ENCODE measurements at places on chromosomes 6 and 20. TPM values are rescaled to one million over a fixed set of nuclear protein-coding genes. Genes with fewer than 3 reads are reported as not detected.

The CDH4 gene
- polyA plus RNA-seq = not detected

DNA sequence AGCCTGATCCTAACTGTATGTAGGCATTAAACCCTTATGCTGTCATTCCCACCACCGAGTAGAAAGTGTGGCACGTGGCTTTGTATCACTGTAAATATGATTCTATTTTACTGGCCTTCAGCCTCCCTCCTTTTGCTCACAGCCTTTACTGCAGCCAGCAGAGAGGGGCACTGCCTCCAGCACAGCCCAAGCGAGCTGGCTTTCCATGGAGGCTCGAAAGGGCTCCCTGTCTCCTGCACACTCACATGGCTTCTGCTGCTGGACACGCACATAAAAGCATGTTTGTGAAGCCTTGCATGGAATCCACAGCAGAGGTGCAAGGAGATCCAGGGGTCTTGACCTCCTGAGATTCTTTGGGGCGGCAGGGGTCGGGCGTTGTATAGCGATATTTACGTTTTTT lies 51.3 kb downstream of the RNASET2 start:
- H3K27ac ChIP-seq = no peak overlapping the region
- H3K4me1 ChIP-seq = no peaks in the 10 kb centered on the region
- no peaks in the 10 kb centered on the region for H3K36me3 ChIP-seq
- no peak for DNase-seq
- no peak overlapping the region for H3K4me3 ChIP-seq
- H3K27me3 ChIP-seq = no peaks in the 10 kb centered on the region

- no peaks in the 10 kb centered on the region for H3K36me3 ChIP-seq
- DNase-seq = no peak
- H3K27ac ChIP-seq = no peak overlapping the region
- no peak overlapping the region for H3K4me3 ChIP-seq
- H3K4me1 ChIP-seq = no peaks in the 10 kb centered on the region
- H3K27me3 ChIP-seq = no peaks in the 10 kb centered on the region
Observed at GRCh38 chr6:1470040-1470439, 80.7 kb downstream of the FOXF2 start.

The ZSCAN23 gene
- polyA plus RNA-seq = 0.82 TPM

The TXLNB gene
- 0.63 TPM for polyA plus RNA-seq

The ZNF133 gene
- 12.8 TPM for polyA plus RNA-seq

DNA sequence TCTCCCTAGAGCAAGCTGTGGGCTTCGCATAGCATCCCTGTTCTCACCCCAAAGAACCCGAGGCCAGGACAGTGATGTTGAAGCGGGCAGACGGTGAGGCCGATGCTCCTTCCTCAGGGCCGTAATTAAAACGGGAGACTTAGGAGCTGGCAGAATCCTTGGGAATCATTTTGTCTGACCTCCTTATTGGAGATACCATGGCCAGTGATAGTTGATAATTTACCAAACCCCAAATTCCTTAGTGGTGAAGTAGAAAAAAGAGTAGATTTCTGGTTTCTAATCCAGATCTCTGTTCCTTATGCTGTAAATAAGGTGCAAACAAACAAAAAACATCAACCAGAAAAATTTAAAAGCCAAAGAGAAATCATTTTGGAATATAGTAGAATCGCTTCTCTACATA lies 361.1 kb upstream of the AGPAT4 start:
- no peak overlapping the region for H3K4me3 ChIP-seq
- H3K36me3 ChIP-seq = no peaks in the 10 kb centered on the region
- no peaks in the 10 kb centered on the region for H3K4me1 ChIP-seq
- no peaks in the 10 kb centered on the region for H3K27me3 ChIP-seq

The MYT1 gene
- not detected for polyA plus RNA-seq

The KCNK16 gene
- polyA plus RNA-seq = not detected

DNA sequence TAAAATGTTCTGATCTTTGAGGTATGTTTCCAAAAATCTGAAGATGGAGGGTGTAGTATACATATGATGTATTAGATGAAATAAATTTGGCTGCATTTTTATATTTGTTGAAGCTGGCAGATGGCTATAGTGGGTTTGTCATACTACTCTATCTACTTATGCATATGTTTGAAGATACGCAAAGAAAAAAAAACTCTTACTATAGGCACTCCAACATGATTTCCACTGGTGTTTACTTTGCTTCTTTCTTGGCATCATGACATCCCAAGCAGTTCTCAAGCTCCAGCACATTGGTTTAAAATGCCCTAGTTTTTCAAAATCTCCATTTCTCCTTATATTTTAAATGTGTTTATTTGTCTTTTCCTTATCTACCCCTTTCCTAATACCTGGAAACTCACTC lies 711.8 kb downstream of the PHF3 start:
- H3K4me3 ChIP-seq = no peak overlapping the region
- no peaks in the 10 kb centered on the region for H3K36me3 ChIP-seq
- no peaks in the 10 kb centered on the region for H3K27me3 ChIP-seq
- H3K4me1 ChIP-seq = no peaks in the 10 kb centered on the region

DNA sequence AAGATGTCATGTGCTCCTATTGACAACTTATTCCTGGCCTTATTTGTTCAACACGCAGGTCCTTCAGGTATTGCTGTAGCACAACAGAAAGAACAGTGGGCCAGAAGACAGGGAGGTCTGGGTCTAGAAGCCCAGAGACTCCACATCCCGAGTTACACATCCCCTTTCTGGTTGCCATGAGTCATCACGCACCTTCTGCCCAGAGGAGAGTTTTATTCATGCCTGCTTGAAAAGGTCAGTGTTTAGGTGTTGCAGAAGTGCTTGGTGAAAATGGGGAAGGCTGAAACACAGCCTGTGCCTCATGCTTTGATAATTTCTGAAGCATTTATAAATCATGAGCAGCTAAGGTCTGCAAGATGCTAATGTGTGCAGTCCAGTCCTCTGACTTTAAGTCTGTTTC lies 256.4 kb downstream of the GMPR start:
- H3K27me3 ChIP-seq = no peaks in the 10 kb centered on the region
- H3K4me3 ChIP-seq = no peak overlapping the region
- H3K27ac ChIP-seq = no peak overlapping the region
- H3K36me3 ChIP-seq = no peaks in the 10 kb centered on the region
- no peaks in the 10 kb centered on the region for H3K4me1 ChIP-seq
- no peak for DNase-seq

The MYB gene
- not detected for polyA plus RNA-seq

DNA sequence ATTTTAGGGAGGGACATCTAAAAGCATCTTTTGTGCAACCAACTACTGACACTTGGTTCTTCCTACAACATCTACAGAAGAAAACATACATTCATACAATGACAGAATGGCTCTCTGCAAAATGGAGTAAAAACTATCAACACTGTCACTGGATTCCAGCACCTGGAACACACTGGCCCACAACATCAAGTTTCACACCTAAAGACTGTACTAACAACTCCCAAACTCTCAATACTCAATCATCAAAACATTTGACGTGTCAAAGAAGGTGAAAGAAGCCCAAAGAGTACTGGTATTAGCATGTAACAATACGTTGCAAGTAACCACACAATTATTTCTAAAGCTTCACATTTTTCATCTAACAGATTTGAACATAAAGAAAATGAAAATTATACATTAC lies 2.1 kb downstream of the CPNE1 start:
- H3K27me3 ChIP-seq = no peaks in the 10 kb centered on the region
- peak overlapping the region; percentile 19 for H3K4me3 ChIP-seq
- H3K27ac ChIP-seq = no peak overlapping the region
- no peaks in the 10 kb centered on the region for H3K36me3 ChIP-seq

DNA sequence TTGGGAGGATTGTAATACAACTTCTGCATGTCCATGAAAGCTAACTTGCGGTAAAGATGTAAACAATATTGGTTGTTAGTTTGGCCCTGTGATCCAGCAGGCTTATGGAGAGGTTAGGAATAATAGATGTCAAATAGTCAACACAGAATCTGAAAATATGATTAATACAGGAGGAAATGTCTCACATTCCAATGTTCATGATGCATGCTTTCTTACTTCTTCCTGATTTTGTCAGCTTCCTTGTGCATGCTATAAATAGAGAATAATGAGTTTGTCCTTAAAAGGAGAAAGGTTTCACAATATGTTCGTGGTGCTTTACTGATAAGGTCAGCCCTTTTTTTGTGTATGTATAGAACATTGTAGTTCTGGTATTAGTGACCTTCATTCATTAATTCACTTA lies 136.7 kb downstream of the MMUT start:
- no peaks in the 10 kb centered on the region for H3K36me3 ChIP-seq
- no peak overlapping the region for H3K4me3 ChIP-seq
- DNase-seq = no peak
- peaks cover 2% of the 10 kb centered on the region for H3K4me1 ChIP-seq
- H3K27me3 ChIP-seq = no peaks in the 10 kb centered on the region

The CLVS2 gene
- under 0.01 TPM for polyA plus RNA-seq

DNA sequence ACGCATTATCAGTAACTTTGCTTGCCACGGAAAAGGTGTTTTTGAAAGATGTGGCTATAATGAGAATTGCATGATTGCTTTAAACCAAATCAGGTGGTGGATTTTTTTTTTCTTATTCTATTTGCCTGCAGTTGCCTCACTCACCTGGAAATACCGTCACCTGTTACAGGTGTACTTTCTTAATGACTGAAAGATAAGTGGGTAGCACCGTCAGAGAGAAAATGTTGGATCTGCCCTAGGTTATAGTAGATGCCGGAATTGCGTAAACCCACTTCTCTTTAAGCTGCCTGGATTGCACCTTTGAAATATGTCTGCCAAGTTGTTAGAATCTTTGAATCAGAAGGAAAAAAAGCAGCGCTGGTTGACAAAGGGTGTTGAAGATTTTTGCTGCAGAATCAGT lies 68.5 kb downstream of the SH3BGRL2 start:
- H3K4me3 ChIP-seq = no peak overlapping the region
- H3K27ac ChIP-seq = no peak overlapping the region
- peaks cover 3% of the 10 kb centered on the region for H3K36me3 ChIP-seq
- H3K27me3 ChIP-seq = no peaks in the 10 kb centered on the region

DNA sequence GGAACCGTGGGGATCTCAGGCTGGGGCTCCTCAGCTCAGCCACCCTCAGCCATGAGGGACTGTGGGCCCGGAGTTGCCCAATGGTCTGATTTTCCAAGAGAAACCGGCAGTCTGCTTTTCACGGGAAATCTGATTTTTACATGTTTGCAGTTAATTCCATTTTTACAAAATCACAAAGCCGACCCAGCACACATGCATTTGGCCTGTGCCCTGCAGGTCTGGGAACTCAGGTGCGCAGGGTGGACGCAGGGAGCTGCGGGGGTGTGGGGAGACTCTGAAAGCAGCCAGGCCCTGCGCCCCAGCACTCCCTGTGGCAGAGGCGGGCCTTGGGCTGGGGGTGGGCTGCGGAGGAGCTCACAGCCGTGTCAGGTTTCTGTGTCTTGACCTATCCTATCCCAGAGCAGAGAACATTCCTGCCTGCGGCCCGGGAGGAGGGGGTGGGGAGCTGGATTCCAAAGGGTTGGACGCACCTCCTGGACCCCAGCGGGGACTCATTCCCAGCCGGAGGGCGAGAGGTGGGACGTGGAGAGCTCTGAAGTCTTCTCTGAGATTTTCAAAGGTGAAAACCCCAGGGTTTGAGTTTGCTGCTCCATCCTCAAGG lies 60.6 kb downstream of the ADNP start:
- no peaks in the 10 kb centered on the region for H3K27me3 ChIP-seq
- no peak overlapping the region for H3K27ac ChIP-seq
- H3K4me3 ChIP-seq = no peak overlapping the region
- no peaks in the 10 kb centered on the region for H3K4me1 ChIP-seq

DNA sequence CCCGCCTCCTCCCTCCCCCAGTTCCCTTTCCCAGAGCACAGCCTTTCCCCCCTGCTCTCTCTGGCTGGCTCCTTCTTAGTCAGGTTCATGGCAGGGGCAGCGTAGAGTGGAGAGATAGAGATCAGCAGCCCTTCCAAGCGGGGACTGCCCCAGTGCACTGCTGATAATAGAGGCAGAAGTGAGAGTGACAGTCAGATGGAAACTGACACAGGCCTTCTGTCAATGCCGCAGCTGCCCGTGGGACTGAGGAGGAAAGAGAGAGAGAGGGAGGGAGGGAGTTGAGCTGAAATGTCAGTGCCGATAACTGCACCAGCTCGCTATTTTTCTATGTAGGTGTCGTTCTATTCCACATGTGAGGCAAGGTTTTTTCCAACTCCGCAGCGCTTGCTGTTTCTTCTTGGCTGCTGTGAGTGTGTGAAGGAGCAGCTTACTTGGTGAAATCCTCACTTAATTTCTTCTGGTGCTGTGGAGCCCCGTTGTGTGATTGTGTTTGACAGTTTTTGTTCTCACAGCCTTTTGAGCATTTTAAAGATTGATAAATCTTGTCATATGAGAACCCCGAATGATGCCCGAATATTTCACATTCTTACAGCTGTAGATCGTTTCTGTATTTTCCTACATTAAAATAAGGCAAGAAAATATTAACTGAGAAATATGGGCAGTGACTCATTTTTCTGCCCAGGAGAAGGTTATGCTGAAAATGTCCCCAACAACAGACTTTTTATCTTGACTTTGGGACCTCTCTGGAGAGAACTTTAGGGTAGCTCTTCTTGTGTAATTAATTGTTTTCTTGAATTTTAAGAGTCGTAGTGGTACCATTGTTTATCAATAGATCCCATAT lies 386.4 kb upstream of the MMS22L start:
- no peaks in the 10 kb centered on the region for H3K36me3 ChIP-seq
- H3K27ac ChIP-seq = no peak overlapping the region
- no peak overlapping the region for H3K4me3 ChIP-seq

The WFDC12 gene
- not detected for polyA plus RNA-seq

DNA sequence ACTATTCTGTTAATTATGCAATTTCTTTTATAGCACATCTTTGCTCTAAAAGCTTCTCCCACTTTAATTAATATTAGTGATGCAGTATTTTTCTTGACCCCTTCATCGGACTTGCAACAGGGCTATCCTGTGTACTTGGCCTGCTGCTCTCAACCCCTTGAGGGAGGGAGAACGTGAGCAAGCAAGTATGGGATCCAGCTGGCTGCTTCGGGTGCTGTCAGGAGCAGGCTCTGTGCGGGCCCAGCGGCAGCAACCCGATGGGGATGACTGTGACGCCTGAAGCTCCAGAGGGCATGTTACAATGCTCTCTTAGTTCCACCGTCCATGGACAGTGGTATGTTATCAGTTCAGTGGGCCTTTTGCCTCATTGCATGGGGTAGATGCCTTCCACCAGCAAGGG lies 519.8 kb upstream of the CITED2 start:
- H3K4me1 ChIP-seq = no peaks in the 10 kb centered on the region
- no peaks in the 10 kb centered on the region for H3K36me3 ChIP-seq
- no peaks in the 10 kb centered on the region for H3K27me3 ChIP-seq
- no peak overlapping the region for H3K27ac ChIP-seq
- DNase-seq = no peak

The POPDC3 gene
- polyA plus RNA-seq = not detected

DNA sequence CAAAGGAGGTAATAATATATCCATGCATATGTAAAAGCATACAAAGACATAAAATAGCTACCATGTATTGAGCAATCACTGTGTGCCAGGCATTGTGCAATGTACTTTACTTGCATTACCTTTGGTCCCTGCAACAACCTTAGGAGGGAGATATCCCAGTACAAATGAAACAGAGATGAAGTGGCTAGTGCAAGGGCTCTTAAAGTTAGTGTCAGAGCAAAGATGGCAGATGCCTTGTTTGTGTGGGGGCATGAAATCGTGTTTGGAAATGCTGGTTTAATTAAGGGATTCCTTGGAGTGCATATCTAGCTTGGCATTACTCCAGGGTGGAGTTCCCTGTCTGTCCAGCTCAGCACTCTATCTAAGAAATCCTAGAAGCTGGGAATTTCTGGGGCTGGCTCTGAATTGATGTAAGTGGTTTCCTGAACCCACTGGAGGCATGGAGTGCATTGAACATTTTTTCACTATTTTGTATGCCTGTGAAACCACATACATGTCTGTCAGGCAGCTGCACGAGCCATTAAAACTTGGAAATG lies 9.8 kb downstream of the PAQR8 start:
- H3K36me3 ChIP-seq = no peaks in the 10 kb centered on the region
- no peak overlapping the region for H3K4me3 ChIP-seq
- H3K4me1 ChIP-seq = no peaks in the 10 kb centered on the region
- H3K27me3 ChIP-seq = no peaks in the 10 kb centered on the region
- DNase-seq = no peak
- H3K27ac ChIP-seq = no peak overlapping the region
